ENCODE measurements at places on chromosomes 7 and 10. TPM values are rescaled to one million over a fixed set of nuclear protein-coding genes. Genes with fewer than 3 reads are reported as not detected.

Gene CFTR
- not detected for polyA plus RNA-seq

Gene CHAT
- not detected for polyA plus RNA-seq

Gene PALD1
- polyA plus RNA-seq: not detected

Gene SPACDR
- polyA plus RNA-seq: 0.50 TPM

Gene CRHR2
- not detected for polyA plus RNA-seq

Gene CAV2
- polyA plus RNA-seq: 358 TPM

Gene NUTM2B
- polyA plus RNA-seq: not detected

Gene GRIFIN
- not detected for polyA plus RNA-seq

Gene AGMO
- not detected for polyA plus RNA-seq

Gene ACTR3C
- not detected for polyA plus RNA-seq

Gene EGR2
- 2.6 TPM for polyA plus RNA-seq

Gene MAGI2
- 2.2 TPM for polyA plus RNA-seq

Gene SSBP1
- polyA plus RNA-seq: 278 TPM

Gene ADGRA1
- polyA plus RNA-seq: not detected

Gene PKD2L1
- polyA plus RNA-seq: not detected

Gene MALSU1
- 135 TPM for polyA plus RNA-seq

Gene MYOZ1
- 0.39 TPM for polyA plus RNA-seq

Gene A1CF
- polyA plus RNA-seq: not detected

Gene DNAJB9
- 33.8 TPM for polyA plus RNA-seq

Gene SPAM1
- not detected for polyA plus RNA-seq

Gene PNLIPRP3
- polyA plus RNA-seq: not detected

Gene IDI2
- not detected for polyA plus RNA-seq

Gene NRG3
- not detected for polyA plus RNA-seq

Gene SLC39A12
- polyA plus RNA-seq: not detected

Gene PANK1
- polyA plus RNA-seq: 3.3 TPM

Gene RAPGEF5
- 0.32 TPM for polyA plus RNA-seq

Gene UCN3
- not detected for polyA plus RNA-seq

Gene GDF10
- not detected for polyA plus RNA-seq

Gene SLC26A4
- polyA plus RNA-seq: 0.24 TPM

Gene CTNNA3
- polyA plus RNA-seq: not detected

Gene GRID1
- not detected for polyA plus RNA-seq

Gene PRSS37
- not detected for polyA plus RNA-seq

Gene ATRNL1
- polyA plus RNA-seq: not detected

Gene TFEC
- not detected for polyA plus RNA-seq

Gene NUP205
- 17.4 TPM for polyA plus RNA-seq

Gene BAIAP2L1
- 7.4 TPM for polyA plus RNA-seq

Gene TCAF2
- polyA plus RNA-seq: 2.7 TPM

Gene PIK3AP1
- polyA plus RNA-seq: not detected

Gene DRGX
- polyA plus RNA-seq: 0.09 TPM
